NCI-H1092 treated with DMSO at 0.1 percent for 48 hours (cell line): ENCODE measurements at places on chromosomes 7 and 10.
A peak's percentile ranks its signal among the peaks of the same experiment; 100 is the strongest.

DNA sequence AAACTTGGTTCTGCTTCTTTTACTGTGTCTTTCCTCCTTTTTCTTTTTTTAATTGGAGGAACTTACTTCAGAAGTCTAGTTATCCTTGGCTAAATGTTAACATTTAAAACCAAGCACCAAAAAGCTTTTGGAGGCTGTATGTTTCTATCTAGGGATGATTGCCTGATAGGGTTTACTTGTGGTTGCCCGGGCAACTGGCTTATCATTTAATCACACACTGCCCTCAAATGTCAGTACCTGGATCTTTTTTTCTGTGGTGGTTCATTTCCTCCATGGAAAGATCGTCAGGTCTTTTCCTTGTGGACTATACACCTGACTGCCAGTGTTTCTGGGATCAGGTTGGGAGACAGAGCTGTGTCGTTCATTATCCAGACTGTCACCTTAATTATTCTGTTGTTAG, 173.2 kb downstream of the WNT2 start:
- DNase-seq, result no peak

GRCh38 chr10:110860576-110861241, 11.0 kb upstream of the PDCD4 start:
- no peak for DNase-seq

DNA sequence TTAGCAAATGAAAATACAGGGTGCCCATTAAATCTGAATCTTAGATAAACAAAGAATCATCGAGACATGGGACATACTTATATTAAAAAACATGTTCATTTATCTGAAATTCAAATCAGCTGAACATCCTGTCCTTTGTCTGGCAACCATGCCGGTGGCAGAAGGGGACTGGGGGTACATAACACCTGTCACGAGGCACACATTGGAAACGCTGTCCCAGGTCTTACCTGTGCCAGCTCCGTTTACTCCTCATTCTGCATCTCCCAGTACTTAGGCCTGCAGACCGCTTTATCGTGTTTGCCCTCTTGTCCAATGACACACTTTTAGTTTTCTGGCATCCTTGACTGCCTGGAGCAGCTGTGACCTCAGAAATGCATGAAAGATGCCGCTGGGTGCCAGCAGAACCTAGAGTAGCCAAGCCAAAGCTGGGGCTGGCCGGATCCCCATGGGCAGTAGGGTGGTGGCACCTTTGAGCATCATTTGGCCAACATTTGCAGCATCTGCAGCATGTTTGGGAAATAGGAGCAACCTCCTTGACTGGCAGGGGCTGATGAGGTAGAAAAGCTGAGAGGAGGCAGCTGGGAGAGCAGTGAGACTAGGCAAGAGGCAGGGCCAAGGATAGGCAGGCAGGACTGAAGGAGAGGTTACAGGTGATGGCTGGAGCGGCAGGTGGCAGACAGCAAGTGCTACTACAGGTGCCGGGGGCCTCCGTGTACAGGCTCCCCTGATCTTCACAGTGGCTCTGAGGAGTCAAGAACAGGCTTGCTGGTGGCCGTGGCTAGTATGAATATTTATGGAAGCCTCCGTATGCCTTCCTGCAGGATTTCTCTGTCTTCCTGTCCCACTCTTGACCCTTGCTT, 62.3 kb upstream of the BTBD16 start:
- no peak for DNase-seq

DNA sequence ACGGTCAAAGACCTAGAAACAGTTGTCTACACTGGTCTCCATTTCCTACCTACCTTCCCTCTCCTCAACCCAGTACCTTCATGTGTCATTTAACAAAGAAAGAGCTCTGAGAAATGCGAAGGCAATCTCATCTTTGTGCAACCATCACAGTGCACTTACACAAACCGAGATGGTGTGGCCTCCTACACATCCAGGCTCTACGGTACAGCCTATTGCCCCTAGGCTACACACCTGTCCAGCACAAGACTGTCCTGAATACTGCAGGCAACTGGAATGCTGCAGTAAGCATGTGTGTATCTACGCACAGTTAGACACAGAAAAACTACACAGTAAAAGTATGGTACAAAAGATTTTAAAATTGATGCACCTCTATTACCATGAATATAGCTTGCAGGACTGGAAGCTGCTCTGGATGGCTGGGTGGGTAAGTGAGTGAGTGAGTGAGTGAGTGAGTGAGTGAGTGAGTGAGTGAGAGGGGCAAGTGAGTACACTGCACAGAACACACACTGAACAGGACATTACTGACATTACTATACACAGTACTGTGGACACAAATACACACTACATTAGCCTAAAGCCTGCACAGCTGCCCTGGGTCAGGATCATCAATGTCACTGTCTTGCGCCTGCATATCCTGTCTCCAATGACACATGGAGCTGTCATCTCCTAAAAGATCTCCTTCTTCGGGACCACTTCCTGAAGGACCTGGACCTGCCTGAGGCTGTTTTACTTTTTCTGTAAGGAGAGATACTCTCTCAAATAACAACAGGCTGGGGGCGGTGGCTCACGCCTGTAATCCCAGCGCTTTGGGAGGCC, 18.5 kb downstream of the ITGB1 start:
- DNase-seq, result no peak

GRCh38 chr10:43408331-43408709, 666 bp downstream of the HNRNPF start:
- DNase-seq, result no peak

DNA sequence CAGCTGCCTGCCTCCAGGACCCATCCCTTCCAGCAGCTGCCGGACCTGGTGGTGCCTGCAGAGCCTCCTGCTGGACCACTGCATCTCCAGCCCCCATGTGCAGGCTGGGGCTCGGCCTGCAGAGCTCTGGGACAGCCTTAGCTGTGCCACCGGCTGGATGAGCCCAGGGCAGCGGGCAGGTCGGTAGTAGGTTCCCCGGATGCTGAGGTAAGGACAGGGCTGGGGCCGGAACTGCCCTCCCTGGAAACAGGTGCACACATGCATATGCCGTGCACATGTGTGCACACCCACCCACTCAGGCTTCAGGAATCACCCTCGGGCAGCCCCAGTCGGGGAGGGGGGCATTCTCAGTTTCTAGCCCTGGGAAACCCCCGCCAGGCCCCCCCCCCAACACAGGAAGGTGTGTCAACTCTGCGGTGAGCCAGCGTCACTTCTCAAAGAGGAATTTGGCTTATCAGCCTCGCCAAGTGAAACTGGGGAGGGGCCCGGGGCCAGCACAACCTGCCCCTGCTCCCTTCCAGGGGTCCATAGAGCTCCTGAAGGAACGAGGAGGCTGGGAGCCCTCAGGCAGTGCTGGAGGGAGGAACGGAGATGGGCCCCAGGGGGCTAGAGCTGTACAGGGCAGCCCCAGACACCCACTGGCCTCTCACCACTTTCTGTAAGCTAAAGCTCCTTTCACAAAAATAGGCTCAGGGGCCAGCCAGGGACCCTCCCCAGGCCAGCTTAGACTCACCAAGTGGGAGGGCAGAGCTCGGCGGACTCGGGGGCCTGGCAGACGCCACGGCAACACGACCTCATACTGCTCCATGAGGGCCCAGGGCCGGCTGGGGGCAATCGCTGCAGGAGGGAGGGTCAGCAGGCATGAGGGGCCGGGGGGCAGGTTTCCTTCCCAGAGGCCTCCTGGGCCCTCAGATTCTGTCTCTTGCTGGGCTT, 1.7 kb downstream of the ADAM8 start:
- no peak for DNase-seq

DNA sequence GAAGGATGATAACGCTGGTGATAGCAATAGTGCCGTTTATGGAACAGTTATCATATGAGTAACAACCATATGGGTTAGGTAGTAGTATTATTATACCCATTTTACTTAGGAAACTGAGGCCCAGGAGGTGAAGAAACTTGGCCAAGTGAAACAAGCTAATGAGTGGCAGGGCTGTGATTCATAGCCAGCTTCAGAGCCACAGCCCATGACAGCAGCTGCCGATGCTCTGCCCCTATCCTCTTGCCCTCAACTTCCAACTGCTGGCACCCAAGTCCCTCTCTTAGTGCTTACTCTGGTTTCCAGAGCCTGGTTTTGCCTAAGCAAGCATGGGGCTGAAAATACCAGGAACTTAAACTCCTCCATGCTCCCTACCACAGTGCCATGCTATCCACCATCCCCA, 12.3 kb downstream of the SH3PXD2A start:
- DNase-seq, result no peak

- no peak for DNase-seq
These were observed 41.6 kb downstream of the MRPS33 start for GRCh38 chr7:140972876-140973829.

- no peak for DNase-seq
These were observed 77.4 kb downstream of the ATXN7L1 start for GRCh38 chr7:105799006-105799405.

DNA sequence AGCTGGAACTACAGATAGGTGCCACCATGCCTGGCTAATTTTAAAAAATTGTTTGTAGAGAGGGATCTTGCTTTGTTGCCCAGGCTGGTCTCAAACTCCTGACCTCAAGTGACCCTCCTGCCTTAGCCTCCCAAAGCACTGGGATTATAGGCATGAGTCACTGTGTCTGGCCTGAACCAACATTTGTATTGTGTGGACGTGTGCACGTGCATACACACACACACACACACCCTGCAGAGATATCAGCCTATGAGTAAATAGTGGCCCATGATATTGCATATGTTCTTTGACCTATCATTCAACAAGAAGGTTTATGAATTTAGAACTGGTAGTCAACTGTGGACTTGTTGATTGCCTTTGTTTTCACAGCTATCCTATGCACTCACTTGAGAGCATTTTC, 161.6 kb downstream of the BAMBI start:
- DNase-seq, result no peak

GRCh38 chr10:59279991-59280505, 82.3 kb downstream of the FAM13C start:
- no peak for DNase-seq

DNA sequence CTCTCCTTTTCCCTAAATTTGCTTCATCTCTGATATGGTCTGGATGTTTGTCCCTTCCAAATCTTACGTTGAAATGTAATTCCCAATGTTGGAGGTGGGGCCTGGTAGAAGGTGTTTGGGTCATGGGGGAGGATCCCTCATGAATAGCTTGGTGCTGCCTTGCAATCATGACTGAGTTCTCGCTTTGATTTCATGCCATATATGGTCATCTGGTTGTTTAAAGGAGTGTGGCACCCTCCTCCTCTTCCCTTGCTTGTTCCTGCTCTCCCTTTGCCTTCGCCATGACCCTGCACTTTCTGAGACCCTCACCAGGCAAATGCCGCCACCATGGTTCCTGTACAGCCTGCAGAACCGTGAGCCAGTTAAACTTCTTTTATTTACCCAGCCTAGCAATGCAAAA, 14.5 kb downstream of the NOBOX start:
- no peak for DNase-seq

- DNase-seq, result no peak
These were observed 1.5 kb upstream of the RGS10 start for GRCh38 chr10:119543814-119544642.

- DNase-seq, result no peak
These were observed 417.1 kb downstream of the SUGCT start for GRCh38 chr7:40551685-40552576.

GRCh38 chr10:91287276-91287675, 66.8 kb downstream of the PCGF5 start:
- DNase-seq, result no peak

GRCh38 chr10:58925381-58925780, 251.1 kb upstream of the PHYHIPL start:
- no peak for DNase-seq

DNA sequence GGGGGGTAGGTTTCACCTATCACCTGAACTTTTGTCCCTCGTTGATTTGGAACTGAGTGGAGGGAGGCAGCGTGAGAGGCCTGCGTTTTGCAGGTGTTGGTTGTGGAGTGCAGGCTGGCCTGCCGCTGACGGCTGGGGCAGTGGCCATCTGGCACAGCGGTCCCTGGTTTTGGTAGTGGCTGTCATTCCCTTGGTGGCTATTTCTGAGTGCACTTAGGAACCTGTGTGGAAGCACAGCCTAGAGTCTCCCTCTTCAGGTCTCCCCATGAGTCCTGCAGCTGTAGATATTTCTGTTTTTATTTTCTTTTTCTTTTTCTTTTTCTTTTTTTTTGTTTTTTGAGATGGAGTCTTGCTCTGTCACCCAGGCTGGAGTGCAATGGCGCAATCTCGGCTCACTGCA, 129.2 kb downstream of the CUL2 start:
- no peak for DNase-seq

GRCh38 chr10:124496150-124496549, 34.5 kb downstream of the LHPP start:
- DNase-seq, result no peak

DNA sequence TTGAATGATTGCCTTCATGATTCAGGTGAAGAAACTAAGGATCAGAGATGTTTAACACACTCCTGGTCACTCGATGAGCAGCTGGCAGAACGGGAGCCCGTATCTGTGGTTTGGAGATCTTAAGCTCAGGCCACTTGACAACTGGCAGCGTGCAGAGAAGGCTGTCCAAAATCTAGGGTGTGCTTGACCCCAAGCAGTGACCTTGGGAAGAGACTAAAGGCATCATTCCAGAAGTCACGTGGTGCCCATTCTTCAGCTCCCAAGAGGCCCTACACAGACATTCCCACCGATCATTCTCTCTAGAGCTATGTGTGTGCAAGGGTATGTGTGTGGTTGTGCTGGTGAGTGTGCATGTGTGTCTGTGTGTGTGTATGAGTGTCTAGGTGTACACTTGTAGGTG, 493.8 kb downstream of the TCERG1L start:
- no peak for DNase-seq

DNA sequence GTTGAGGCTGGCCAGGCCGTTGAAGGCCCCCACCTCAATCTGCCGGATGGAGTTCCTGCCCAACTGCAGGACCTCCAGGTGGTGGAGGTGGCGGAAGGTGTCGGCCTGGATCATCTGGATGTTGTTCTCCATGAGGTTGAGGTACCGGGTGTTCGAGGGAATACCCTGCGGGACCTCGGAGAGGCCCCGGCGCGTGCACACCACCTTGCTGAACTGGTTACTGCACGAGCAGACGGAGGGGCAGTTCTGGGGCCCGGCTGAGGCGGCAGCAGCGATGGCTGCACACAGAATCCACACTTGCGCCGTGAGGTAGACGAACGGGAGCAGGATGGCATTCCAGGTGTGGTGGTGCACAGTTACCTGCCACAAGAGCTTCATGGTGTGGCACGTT, 979 bp downstream of the LRRC4 start:
- no peak for DNase-seq

- no peak for DNase-seq
These were observed 23.0 kb upstream of the EGFR start for GRCh38 chr7:54995610-54996363.

- no peak for DNase-seq
These were observed 336.0 kb downstream of the SUGCT start for GRCh38 chr7:40470817-40471216.

DNA sequence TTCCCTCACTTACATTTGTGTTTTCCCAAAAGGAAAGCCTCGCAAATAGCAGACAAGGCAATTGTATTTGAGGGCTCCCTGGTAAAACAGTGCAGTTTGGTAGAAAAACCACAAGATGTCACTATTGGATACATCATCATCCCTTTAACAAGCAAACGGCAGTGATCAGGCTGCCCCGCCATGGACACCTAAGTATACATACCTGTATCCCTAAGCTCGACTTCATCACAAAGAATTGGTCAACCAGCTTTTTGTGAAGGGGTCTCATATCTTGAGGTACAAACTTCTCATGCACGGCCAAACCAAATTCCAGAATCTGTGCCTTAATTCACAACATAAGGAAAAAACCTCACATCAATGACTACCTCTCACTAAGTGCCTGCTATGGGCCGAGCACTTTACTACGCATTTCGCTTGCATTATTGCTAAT, 179.5 kb upstream of the IMMP2L start:
- DNase-seq, result peak; percentile 78
